Cortex of kidney (tissue), 1 donor: ENCODE measurements at places on chromosomes 6 and 20.

DNA sequence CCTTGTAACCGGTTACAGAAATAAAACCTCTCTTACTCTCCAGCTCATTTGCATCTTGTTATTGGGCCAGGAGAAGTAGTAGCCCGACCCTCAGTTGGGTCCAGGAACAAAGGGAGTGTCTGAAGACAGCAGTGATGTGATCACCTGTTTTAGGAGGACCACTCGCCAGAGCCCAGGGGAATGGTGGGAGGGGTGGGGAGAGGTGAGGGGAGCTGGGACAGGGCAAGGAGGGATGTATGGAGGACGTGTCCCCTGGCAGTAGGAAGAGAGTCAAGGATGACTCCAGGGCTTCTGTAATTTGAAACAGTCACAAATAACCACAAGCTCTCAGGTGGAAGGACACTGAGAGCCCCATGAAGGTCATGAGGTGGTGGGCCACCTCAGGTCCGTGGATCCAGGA, 1.4 kb upstream of the PCMTD2 start:
- DNase-seq = no peak

- no peak for DNase-seq
Measured at GRCh38 chr6:23875006-23875405, 251.0 kb upstream of the NRSN1 start.

DNA sequence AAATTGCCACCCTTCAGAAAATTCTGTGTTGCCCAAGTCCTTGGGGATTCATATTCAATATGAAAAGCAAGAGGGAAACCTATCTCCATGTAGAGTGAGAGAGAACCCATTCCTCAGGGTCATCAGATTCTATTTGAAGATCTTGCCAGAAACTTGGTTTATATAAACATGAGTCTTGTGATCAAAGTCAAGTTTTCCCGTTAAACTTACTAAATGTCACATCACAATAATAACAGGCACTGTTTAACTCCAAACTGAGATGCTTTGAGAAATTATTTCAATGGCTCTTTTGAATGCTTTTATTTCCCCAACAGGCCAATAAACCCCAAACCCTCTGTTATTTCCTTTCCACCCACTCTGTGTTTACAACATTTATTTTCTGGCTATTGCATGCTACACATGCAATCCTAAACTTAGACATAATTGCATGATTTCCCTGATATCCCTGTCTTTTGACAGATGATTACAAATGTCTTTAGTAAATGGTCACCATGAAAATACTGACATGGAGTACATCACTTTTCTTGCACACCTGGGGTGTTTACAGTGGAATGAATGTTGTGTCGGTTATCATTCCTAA, 31.1 kb upstream of the SSTR4 start:
- DNase-seq = no peak

DNA sequence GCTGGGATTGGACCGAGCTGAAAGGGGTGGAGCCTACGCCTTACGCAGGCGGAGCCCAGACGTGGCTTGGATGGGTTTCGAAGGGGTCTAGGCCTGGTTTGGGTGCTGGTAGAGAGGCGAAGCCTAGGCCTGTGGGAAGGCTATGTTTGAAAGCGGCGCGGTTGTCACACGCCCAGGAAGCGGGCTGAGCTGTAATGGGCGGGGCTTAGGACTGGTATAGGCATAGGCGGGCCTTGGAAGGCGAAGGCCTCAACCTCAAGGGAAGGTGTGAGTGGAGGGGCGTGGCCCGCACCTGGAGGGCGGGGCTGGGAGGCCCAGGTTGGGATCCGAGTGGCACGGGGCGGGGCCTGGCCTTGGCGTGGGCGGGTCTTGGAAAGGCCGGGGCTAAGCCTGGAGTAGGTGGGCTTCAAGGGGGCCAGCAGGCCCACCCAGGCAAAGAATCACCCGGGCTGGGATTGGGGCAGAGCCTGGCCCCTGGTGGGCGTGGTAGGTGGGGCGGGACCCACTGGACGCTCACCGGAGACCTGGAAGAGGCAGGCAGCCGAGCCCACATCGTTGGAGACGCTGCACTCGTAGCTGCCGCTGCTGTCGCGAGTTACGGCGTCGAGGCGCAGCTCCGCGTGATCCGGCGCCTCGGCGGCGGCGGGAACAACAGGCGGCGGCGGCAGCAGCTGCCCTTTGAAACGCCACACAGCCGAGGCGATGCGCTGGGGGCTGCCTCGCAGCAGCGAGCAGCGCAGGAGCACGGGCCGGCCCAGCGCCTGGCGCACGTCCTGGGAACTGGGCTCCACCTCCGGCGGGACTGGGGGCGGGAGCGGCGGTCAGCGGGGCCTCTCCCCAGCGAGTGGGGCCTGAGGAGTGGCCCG, 49.0 kb downstream of the MDGA1 start:
- DNase-seq = no peak

DNA sequence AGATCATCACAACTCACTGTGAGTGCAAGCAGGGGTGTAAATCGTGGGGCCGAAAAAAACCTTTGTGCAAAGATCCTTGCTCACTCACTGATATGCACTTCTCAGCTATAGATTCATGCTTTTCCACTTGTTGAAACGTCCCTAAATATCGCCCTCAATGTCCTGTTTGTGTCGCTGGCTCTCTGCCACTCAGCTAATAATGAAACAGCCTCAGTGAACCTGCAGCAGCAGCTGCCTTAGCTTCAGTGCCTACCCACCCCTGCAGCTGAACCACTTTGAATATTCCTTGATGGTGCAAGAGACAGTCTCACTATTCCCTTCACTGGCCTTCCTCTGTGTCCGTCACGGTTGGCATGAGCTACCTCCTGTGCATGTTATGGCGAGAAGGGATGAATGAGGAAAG, 128.9 kb upstream of the NAA20 start:
- no peak for DNase-seq

DNA sequence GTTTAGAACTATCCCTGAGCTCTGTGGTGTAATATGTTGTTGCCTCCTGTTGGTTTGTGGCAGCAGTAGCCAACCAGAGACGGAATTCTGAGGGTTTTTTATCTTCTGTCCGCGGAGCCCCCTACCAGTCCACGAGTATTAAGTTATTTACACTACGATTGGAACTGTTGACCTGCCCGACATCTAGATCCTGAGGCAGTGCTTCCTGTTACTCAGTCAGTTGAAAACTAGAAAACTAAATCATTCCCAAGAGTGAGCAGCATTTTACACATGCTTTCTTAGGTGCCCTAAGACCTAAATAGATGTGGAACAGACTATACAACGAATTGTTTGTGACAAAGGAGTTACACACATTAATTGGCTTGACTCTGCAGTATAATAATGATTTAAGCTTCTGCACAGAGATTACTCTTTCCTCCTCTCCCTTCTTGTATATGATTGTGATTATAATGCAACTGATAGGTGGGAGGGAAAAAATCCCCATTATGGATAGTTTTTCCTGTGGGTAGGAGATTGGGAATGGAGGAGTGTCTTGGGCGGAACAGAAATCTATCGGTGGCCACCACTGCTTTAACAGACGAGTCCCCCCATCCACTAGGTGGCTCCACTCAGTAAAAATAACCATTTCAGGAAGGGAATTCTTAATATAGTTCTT, 1.7 kb downstream of the LOC128125822 start:
- no peak for DNase-seq

DNA sequence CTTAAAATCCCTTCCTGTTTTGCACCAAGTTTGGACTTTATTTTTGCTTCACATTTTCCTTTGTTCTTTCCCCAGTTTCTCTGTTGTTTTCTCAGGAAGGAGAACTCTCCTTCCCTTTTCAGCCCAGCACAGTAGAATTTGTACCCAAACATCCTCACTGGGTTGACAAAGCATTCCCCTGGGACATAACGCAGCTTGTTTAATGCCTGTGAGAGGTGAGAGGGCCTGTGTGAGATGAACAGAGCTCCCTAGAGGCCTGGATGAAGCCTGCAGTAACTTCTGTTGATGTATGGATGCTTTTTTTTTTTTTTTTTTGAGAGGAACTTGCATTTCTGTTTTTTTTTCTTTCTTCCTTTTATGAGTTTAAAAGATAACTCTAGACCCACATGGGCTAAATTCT, 104.9 kb upstream of the SLC22A23 start:
- no peak for DNase-seq

- DNase-seq = no peak
Measured at GRCh38 chr6:3825331-3825831, 23.8 kb upstream of the FAM50B start.

DNA sequence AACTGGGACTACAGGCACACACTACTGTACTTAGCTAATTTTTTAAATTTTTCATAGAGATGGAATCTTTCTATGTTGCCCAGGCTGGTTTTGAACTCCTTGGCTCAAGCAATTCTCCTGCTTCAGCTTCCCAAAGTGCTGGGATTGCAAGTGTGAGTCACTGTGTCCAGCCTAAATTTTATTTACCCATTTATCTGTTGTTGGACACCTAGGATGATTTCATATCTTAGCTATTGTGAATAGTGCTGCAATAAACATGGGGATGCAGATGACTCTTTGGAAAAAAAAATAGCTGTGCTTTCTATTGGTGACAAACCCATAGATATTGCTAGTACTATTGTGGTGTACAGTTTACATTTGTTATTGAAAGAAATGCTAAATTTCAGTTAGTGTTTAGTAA, 19.6 kb upstream of the SYNCRIP start:
- no peak for DNase-seq

GRCh38 chr20:50680105-50680960, 11.0 kb downstream of the RIPOR3 start:
- DNase-seq = no peak

GRCh38 chr6:80182308-80182707, 75.8 kb downstream of the BCKDHB start:
- no peak for DNase-seq

DNA sequence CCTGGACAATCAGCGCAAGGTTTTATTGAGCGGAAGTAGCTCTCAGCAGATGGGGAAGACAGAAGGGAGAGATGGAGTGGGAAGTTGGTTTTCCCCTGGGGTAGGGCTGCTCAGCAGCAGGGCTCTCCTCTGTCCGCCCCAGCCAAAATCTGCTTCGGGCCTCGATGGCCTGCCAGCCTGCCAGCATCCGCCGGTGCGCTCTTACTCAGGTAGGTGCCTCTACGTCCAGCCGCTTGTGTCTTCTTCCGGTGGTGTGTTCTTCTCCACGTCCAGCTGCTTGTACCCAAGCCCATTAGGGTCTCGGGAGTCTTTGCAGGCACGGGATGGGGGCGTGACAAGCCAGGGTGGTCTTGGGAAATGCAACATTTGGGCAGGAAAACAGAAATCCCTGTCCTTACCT, 1340.0 kb upstream of the MAP3K7 start:
- DNase-seq = no peak

DNA sequence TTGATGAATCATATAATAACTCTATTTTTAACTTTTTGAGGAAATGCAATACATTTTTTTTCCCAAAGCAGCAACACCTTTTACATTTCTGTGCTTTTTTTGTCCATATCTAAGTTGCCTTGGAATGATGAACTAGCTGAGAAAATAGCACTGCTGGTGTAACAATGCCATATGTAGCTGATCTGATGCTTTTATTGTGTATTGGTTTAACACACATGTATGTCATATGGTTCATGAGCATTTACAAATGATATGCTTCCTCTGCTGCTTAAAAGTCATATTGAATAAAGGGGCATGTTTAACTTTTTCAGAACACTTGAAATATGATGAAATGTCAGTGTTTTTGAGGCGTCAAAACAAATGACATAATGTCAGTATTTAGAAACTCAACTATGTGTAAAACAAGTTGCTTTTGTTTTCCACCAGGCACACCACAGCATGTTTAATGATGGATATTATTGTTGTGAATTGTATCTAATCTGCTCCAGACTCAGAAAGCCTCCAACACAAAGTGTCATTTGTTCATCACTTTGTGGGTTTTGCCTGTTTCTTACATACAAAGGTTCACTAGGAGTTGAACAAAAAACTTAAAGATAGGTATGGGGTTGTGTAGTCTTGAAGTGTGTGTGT, 775.8 kb upstream of the FLRT3 start:
- no peak for DNase-seq

- DNase-seq = no peak
Measured at GRCh38 chr6:48024956-48025355, 86.0 kb downstream of the PTCHD4 start.

DNA sequence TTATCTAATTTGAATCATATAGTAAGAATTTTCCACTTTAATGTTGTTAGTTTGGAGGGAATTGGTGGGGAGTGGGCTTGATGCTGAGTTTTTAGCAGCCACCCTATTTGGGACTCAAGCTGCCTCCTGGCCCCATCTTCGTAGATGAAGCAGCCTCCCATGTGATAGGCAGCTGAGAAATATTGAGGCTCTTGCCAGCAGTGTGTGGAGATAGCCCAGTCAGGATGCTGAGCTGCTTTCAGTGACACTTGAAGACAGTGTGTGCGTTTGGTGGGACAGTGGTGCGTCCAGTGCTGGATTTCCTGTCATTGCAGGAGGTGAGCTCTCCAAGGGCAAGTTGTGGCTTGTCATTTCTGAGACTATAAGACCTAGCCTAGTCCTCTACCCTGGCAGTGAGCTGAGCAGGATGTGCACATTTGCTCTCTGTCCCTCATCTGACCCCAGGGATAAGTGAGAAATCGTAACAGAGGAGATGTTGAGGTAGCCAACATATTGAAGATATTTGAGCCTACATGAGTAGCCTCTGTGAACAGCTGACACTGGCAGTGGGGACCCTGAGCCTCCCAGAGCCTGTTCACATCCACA, 47.9 kb upstream of the RNF8 start:
- DNase-seq = no peak

- no peak for DNase-seq
Measured at GRCh38 chr6:158708239-158708638, 58.4 kb downstream of the SYTL3 start.

GRCh38 chr6:129317931-129318820, 391.8 kb downstream of the ARHGAP18 start:
- no peak for DNase-seq

DNA sequence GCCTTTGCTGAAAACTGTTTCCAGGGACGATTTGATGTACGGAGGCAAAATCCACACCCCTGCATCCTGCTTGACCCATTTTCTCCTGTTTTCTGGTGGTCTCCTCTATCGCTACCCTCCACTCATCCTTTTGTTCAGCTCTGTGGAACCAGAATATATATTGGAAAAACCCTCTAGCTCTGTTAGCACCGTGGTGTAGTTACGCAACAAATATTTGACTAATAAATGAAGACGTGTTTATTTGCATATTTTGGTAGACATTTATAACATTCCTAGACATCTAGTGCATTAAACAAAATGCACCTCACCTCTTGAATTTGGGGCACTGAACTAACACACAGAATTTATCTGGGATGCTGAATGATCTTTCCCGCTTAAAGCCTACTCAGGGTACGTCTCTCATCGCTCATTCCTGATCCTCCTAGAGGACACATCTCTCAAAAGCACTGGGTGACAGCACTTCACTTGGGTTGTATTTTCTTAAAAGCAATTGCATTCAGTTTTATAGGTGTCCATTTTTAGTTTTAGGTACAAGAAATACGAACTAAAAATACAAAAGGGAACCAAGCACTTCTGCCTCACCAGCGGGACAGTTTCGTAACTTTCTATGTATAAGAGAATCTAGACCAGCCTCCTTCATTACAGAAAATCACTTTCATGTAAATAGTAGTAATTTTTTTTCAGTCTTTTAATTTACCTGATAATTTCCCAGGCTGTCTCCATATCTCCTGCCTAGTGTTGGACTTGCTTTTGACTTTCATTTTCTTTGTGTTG, 59.2 kb downstream of the SNRNP48 start:
- DNase-seq = no peak

GRCh38 chr20:40960521-40960956, 68.1 kb upstream of the TOP1 start:
- no peak for DNase-seq
